ENCODE measurements at places on chromosomes 13 and 19. TPM values are rescaled to one million over a fixed set of nuclear protein-coding genes. Genes with fewer than 3 reads are reported as not detected.

DNA sequence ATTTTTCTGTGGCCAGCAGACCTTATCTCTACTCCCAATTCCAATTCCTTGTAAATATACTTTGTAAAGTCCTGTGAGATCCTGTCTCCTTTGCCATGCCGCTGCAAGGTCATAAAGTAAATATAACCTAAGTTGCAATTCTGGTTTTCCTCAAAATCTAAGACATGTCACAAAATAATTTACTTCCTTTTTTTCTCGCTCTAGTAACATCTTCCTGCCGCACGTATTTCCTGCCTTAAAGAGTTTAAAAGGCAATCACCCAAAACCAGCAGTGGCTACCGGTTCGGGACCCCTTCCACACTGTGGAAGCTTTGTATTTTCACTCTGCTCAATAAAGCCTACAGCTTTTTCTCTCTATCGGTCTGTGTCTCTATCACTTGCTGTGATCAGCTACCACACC is 832.0 kb upstream of the SLITRK5 start:
- DNase-seq, result no peak

GRCh38 chr19:35723671-35724070 is 5.9 kb downstream of the KMT2B start:
- DNase-seq, result no peak

DNA sequence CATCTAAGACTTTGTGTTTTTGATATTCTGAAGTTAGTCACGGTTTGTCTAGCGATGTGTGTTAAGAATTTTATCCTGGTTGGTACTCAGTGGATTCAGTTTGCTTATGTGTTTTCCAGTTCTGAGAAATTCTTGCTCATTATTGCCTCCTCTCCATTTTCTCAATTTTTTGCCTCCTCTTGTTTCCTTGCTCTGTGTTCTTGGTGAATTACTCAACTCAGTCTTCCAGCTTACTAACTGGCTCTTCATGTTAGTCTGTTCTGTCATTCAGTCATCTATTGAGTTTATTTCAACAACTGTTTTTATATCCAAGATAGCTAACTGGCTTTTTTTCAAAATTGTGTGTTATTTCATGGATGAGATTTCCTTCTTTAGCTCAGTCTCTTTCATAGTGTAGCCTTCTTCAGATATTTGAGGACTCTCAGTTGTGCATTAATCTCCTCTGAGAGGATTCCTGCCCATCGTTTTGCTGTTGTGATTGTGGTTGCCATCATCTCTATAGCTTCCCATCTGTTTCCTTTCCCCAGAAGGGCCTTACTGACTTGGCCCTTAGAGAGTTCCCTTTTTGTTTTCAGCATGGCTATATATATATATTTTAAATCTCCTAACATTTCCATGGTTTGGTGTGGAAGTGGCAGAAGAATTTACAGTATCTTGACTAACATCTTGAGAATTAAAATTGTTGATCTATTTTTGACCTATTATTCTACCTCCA is 6.2 kb downstream of the SETDB2 start:
- DNase-seq, result no peak

- no peak for DNase-seq
Measured at GRCh38 chr19:40141551-40141950, 49.7 kb upstream of the MAP3K10 start.

DNA sequence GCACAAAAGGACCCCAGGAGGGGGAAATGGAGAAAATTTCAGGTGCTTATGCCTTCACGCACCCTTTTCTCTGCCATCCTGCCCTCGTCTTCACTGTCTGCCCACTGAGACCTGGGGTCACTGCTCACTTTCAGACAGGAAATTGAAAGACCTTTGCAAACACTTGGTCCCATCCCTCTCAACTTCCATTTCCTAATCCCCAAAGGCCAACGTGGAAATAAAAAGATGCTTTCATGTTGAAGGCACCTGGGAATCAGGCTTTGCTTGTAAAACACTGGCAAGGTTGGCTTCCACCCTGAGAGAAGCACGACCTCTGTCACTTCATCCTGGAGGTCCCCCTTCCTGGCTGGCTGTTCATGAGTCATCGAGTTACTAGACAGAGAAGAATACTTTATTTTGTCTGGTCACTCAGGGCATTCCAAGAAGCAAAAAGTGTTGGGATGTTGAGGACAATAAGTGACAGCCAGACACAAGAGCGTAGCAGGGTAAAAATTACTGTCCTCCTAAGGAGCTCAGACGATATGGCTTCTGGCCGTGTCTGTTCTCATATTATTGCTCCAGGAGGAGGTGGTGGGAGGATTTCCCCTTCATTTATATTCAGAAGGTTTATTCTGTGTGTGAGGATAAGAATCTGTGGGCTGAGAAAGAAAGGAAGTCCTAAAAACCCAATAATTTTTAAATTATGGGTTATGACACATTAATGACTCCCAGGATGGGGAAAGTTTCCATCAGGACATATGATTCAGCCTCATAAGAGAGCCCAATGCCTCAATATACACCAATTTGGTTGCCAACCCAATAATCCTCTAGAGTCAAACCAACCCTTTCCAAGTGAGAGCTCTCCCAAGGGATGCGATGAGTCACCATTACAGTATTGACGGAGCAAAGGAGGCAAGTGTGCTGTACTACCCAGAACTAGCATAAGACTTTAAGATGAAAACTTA is 409.0 kb downstream of the COG6 start:
- peak; percentile 41 for DNase-seq

DNA sequence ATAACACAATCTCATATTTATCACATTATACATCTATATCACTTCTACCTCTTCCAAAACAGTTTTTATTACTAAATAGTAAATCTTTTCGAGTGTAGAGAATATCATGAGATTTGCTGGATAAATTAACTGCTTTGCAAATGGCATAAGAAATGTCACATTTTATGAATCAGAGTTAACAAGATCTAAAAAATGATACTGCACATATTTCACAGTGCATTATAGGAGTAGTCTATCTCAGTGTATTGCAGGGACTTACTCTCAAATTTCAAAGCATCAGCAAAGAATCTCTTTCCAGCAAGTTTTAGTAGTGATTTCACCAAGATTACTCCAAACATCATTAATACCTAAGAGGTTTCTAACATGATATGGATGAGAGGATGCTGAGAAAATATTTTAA is 687.1 kb upstream of the SLITRK1 start:
- no peak for DNase-seq

GRCh38 chr19:46383846-46384245 is 29.5 kb downstream of the CCDC8 start:
- no peak for DNase-seq

GRCh38 chr13:99385161-99385560 is 78.0 kb upstream of the GPR183 start:
- DNase-seq, result no peak

- no peak for DNase-seq
Measured at GRCh38 chr19:37975596-37976515, 68.8 kb downstream of the SIPA1L3 start.

GRCh38 chr19:2631213-2631821 is 71.2 kb downstream of the GNG7 start:
- DNase-seq, result peak; percentile 7

- no peak for DNase-seq
Measured at GRCh38 chr13:20247403-20247802, 15.3 kb upstream of the GJB6 start.

- peak; percentile 22 for DNase-seq
Measured at GRCh38 chr19:42023121-42023942, 29.3 kb upstream of the ATP1A3 start.

DNA sequence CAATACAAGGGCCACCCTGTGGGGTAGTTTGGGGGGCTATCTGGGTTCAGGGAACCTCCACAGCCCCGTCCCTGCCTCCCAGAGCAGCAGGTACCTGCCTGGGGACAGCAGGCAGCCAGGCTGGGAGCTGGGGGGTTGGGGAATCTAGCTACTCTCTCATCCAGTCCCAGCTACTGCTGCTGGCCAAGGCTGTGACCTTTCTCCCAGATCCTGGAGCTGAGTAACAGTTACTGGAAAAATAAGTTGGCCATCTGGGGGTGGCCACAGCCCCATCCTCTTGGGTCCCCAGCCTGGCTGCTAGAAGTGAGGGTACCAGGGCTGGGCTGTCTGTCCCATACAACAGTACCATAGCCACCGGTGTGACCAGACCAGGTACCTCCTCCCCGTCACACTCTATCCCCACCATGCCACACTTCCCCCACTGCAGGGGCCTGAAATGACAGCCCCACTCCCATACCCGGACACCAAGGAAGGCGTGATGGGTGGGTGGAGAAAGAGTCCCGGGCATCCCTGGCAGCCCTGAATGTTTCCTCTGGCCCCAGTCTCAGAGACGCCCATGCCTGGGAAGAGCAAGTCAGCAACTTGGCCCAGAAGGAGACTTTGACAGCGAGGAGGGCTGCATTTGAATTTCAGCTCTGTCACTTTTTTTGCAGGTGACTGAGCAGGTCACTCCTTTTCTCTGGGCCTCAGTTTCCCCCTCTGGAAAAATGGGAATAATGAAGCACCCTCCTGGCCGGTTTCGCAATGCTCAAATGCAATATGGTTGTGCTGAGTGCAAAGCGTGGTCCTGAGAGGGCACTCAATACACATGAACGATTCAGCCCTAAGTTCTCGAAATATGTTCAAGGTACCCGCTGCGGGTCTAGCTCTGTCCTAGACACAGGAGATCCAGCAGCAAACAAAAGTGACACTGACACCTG is 30.7 kb upstream of the NFIC start:
- peak; percentile 30 for DNase-seq

DNA sequence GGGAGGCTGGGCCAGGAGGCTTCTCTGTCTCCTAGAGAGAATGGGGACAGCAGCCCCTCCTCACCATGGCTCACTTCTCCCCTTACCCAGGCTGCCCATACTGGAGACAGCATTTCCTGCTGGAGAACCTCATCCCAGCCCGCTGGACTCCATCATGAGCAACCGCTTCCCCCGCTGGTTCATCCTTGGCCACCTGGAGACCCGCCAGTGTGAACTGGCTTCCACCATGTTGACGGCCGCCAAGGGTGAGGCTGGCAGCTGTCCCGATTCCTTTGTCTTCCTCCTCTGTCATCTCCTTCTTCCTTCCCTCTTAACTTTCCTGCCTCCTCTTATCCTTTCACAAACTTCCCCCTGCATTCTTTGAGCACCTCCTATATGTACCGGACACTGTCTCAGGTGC is 28.0 kb downstream of the ZSWIM4 start:
- no peak for DNase-seq

DNA sequence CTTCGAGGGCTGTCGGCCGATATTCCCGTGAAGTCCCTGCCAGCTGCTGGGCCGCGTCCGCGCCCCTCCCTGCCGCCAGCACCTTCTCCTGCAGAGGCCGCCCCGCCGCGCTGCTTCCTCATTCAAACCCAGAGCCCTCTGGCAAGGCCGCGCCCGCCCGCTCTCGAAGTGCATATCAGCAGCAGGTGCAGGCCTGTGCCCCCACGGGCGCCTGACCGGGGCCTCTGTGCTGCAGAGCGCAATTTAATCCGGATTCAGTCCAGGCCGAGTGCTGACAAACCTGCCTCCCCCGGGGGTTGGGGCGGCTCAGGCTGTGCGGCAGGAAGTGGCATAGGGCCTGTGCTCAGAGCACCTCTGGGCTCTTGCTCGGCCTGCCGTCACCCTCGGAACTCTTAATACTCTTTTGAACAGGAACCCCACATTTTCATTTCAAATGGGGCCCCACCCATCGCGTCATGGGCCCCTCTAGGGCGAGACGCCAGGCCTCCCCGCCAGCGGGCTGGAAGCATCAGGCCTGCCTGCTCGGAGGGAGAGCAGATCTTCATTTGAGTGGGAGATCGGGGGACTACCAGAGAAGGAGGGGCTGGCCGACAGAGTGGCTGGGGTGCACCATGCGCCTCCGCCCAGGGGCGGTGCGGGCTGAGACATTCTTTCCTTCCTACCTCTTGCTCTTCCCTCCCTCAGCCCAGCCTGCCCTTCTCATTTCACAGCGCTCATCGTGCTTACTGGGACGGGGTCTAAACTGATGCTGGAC is 125.7 kb downstream of the TNFRSF19 start:
- DNase-seq, result no peak

DNA sequence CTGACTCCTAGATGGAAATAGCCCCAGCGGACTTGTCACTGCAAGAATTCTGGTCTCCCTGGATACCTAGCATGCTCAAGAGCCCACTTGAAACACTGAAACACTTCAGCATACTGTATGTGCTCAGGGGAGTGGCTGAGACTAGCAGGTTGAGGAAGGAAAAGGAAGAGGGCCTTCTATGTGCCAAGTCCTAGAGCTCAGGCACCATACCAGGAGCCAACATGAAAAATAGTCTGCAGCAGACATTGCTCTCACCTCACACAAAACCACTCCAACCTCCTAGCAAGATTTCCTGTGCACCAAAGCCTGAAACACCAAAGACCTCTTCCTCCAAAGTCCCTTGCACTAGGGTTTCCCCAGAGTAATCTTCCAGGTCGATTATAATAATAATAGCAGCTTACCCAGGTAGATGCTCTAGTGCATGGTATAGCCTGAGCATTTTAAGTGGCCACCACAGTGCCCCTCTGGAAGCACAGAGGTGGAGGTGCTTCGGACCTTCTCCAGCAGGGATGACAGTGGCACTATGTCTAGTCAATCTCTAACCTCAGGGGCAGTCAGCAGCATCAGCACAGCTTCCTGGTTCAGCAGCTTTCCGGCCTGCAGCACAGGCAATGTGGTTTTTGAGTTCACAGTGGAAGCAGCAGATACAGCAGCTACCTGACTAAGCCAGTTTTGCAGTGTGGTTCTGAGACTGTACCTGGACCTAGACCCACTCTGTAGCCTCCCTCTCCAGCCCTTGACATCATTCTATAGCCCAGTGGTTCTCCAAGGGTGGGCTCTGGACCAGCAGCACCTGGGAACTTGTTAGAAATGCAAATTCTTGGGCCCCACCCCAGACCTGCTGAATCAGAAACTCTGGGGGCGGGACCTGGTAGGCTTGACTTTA is 45.6 kb upstream of the UBE2L5 start:
- no peak for DNase-seq

DNA sequence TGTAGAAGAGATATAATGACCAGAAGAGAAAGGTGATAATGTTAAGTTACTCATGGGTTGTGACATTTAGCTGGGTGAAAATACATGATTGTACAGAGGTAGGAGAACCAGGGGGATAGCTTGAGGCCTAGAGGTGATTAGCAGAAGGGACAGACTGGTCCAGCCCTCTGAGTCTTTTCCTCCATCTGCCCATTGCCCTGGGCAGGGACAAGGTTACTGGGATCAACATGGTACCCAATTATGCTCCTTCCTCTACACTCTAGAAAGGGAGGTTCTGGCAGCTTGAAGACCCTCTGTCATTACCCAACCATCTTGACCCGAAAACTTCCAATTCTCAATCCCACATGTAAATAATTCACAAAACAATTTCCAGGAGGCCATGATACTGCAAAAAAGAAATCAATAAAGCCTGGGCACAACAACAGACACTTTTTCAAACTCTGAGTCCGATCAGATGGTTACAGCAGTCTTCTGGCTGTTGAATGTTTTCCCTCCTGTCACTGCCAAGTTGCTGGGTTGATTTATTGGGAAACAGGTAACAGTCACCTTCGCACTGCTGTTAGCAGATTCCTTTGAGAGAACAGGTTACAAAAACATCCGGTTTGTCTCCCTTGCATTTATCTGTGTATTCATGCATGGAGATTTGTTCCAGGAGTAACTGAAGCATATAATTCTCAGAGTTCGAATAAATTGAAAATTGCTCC is 239.1 kb upstream of the HTR2A start:
- DNase-seq, result no peak

PTBP1 gene
- total RNA-seq, result 361 TPM

STARD13 gene
- 29.4 TPM for total RNA-seq

ZNF536 gene
- total RNA-seq, result not detected

ZNF653 gene
- 5.1 TPM for total RNA-seq

CYP2A6 gene
- not detected for total RNA-seq

ERICH6B gene
- not detected for total RNA-seq

FXYD7 gene
- not detected for total RNA-seq

GPR12 gene
- total RNA-seq, result not detected

C19orf81 gene
- 0.94 TPM for total RNA-seq

ZNF99 gene
- not detected for total RNA-seq

Measured in HFFc6 (cell line).